ENCODE measurements at places on chromosomes 1 and 21. TPM values are rescaled to one million over a fixed set of nuclear protein-coding genes. Genes with fewer than 3 reads are reported as not detected.

CRYAA gene
- not detected for total RNA-seq

NUDT17 gene
- total RNA-seq = 5.8 TPM

CCDC17 gene
- total RNA-seq = 0.94 TPM

CA14 gene
- total RNA-seq = not detected

FAM177B gene
- total RNA-seq = not detected

SLC35A3 gene
- total RNA-seq = 27.6 TPM

FCRL1 gene
- not detected for total RNA-seq

PIGR gene
- not detected for total RNA-seq

PCP4 gene
- not detected for total RNA-seq

BEND5 gene
- total RNA-seq = 0.70 TPM

OR2G6 gene
- not detected for total RNA-seq

OVAAL gene
- total RNA-seq = 2.4 TPM

TTLL7 gene
- total RNA-seq = 4.0 TPM

HIVEP3 gene
- total RNA-seq = 4.8 TPM

TNFRSF8 gene
- 7.7 TPM for total RNA-seq

HRNR gene
- not detected for total RNA-seq

RIMKLA gene
- total RNA-seq = 0.61 TPM

SPRR5 gene
- total RNA-seq = not detected

BEST4 gene
- total RNA-seq = not detected

NID1 gene
- total RNA-seq = 17.5 TPM

SPEN gene
- total RNA-seq = 15.3 TPM

AZIN2 gene
- 5.5 TPM for total RNA-seq

UBE2Q1 gene
- 32.8 TPM for total RNA-seq

SPATA6 gene
- total RNA-seq = not detected

C8B gene
- total RNA-seq = not detected

RNU5D-1 gene
- not detected for total RNA-seq

SDC3 gene
- total RNA-seq = 23.8 TPM

CD48 gene
- not detected for total RNA-seq

GJA8 gene
- not detected for total RNA-seq

PRAMEF15 gene
- not detected for total RNA-seq
